ENCODE measurements at places on chromosomes 16 and 17.

- DNase-seq, result no peak
Observed at GRCh38 chr17:67059372-67059771, 15.0 kb downstream of the CACNG1 start.

DNA sequence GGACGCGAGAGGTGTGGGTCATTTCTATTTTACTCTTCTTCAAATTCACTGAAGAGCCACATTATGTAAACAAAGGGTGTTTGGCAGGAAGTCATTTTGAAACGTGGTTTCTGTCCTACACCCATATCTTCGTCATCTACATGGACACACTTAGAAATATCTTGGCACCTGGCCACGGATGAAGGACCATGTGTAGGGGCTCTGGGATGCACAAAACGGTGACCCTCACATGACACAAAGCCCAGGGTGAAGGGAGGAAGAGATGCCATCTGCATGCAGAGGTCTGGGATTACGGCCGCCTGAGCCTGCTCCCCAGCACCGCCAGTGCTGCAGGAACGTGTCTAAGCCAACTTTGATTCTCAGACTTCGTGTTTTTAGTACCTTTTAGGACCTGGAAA is 130.2 kb upstream of the CHMP6 start:
- peak; percentile 23 for DNase-seq

GRCh38 chr16:49494891-49495566 is 121.4 kb downstream of the C16orf78 start:
- no peak for DNase-seq

DNA sequence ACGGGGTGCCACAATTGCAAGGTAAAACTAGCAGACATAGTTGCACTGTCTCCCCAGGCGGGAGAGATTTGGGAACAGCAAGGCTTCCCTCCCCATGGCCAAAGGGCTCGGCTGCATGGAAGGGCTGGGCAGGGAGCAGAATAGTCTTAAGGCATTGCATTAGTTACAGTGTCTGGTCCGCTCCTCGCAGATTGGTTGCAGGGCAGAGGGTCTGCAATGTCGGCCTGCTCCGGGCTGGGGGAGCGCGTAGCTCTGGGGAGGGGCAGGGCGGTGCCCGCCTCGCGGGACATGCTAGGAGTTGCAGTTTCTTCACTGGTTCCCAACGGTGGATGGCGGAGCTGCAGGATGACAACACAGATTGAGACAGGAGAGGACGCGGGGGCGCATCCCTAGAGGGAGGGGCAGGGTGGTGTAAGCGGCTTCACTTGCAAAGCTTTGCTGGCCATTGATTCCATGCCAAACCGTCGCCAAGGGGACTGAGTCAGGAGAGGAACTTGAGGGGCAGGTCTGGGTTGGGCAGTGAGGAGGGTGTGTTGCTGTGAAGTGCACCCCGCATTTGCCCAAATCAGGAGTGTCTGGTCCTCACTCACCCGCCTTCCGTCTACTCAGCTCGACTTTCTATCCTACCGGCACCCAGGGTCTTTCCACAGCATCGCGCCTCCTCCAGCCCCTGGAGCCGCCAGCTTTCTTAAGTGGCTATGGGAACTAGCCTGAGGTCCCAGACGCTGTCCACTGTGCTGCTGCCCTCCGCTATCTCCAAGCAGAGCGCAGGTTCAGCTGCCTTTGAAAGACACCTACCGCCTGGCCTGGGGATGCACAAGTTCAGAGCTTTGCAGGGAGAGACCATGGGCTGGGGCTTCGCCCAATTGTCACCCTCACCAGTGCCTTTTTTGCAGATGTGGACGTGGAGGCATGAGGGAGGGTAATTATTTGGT is 1748.9 kb downstream of the TP53TG3F start:
- DNase-seq, result no peak

- DNase-seq, result peak; percentile 52
Observed at GRCh38 chr17:55601874-55602364, 90.7 kb upstream of the SMIM36 start.

- no peak for DNase-seq
Observed at GRCh38 chr17:2344528-2344927, 7.2 kb downstream of the SGSM2 start.

DNA sequence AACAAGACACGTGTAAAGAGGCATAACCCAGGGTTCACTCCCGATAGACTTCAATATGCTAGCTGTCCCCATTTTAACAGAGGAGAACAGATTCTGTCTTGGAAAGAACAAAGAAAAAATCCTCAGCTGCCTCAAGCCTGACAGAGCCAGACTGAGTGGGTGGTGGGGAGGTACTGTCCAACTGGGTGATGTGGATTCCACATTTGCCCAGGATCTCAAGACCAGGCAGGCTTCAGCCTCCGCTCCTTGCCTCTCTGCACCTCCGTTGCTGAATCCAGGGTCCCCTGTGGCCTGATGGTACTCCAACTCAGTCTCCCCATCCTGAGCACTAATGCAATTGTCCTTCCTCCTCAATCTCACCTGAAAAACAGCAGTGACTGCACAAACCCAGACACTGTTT is 163.8 kb downstream of the GSG1L start:
- no peak for DNase-seq

GRCh38 chr16:17578981-17579874 is 108.5 kb upstream of the XYLT1 start:
- peak; percentile 23 for DNase-seq

DNA sequence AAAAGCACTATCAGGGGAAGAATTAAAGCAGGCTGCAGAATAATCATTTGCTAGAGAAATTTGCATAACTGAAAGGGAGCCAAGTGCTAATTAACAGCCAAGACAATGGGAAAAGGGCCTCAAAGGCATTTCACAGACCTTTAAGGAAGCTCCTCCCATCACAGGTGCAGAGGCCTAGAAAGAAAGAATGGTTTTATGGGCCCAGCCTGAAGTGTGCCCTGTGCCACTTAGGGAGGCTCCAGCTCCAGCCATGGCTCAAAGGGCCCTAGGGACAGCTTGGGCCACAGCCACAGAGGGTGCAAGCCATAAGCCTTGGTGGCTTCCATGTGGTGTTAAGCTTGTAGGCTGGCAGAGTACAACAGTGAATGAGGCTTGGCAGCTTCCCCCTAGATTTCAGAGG is 50.1 kb downstream of the RNF112 start:
- DNase-seq, result no peak

- DNase-seq, result no peak
Observed at GRCh38 chr16:86297866-86298757, 212.2 kb upstream of the FOXF1 start.

- DNase-seq, result no peak
Observed at GRCh38 chr17:78940708-78941107, 15.5 kb upstream of the TIMP2 start.

- DNase-seq, result no peak
Observed at GRCh38 chr16:81633680-81634379, 145.3 kb upstream of the PLCG2 start.

GRCh38 chr17:17898673-17899072 is 61.9 kb upstream of the SREBF1 start:
- DNase-seq, result no peak

GRCh38 chr16:81421536-81421935 is 23.1 kb upstream of the CMIP start:
- no peak for DNase-seq

- DNase-seq, result no peak
Observed at GRCh38 chr17:10182785-10183184, 15.6 kb downstream of the GAS7 start.

- DNase-seq, result no peak
Observed at GRCh38 chr16:72621651-72622050, 426.3 kb downstream of the ZFHX3 start.

GRCh38 chr17:46115699-46116098 is 77.5 kb downstream of the KANSL1 start:
- no peak for DNase-seq

DNA sequence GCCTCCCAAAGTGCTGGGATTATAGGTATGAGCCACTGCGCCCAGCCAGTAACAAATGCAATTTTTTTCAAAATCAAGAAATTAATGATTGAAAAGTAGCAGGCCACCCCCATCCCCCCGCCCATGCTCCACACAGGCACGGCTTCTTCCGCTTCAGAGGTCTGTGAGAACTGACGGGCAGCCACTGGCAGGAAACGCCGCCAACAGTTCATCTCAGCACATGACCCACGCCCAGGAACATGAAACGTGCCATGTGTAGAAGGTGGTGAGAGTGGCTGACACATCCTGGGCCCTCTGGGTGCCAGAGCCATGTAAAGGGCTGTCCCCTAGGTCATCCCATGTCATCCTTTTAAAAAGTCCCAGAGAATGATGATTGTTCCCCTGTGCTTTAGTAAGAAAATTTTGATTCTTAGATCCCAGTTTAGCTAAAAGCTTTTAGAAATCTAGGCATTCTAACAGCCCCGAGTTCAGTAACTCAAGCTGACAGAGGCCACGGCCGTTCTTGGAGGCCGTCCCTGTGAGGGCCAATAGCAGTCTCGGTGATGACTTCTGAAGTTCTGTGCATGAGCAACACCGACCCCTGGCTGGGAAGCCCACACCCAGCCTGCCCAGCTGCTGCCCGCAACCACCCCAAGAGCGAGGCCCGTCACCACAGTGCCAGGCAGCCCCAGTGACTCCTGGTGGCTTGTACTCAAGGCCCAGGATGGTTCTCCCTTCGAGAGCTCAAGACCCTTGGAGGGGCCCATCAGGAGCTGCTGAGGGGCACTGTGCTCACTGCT is 52.1 kb downstream of the KLHDC4 start:
- DNase-seq, result no peak

DNA sequence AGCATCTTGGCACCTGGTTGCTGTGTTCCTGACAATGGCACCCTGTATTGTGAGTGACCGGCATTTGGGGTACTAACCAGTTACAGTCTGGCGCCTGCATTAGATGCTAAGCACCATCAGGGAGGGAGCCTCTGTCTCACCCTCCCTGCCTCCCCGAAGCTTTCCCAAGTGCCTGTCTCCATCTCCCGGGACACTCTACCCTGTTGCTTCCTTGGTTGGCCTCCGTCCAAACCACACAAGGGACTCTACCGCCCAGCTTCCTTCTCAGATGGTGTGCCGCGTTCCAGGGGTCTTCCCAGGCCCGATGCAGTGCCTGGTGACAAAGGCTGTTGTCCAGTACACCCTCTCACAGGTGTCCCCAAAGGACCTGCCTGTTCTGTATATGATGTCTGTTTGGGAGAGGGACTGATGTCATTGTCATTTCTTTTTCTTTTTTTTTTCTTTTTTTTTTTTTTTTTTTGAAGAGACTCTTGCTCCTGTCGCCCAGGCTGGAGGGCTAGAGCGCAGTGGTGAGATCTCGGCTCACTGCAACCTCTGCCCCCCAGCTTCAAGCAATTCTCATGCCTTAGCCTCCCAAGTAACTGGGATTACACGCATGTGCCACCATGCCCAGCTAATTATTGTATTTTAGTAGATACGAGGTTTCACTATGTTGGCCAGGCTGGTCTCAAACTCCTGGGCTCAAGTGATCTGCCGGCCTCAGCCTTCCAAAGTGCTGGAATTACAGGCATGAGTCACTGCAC is 6.7 kb downstream of the SNN start:
- no peak for DNase-seq

GRCh38 chr17:65556014-65556909 is 5.2 kb downstream of the AXIN2 start:
- DNase-seq, result peak; percentile 35

GRCh38 chr17:17304521-17304985 is 1.4 kb downstream of the NT5M start:
- no peak for DNase-seq

- DNase-seq, result no peak
Observed at GRCh38 chr16:66925322-66925840, at the start of gene RRAD. RRAD (minus strand) TSS chr16:66925535; CDS start chr16:66925179, 356 bp downstream.

DNA sequence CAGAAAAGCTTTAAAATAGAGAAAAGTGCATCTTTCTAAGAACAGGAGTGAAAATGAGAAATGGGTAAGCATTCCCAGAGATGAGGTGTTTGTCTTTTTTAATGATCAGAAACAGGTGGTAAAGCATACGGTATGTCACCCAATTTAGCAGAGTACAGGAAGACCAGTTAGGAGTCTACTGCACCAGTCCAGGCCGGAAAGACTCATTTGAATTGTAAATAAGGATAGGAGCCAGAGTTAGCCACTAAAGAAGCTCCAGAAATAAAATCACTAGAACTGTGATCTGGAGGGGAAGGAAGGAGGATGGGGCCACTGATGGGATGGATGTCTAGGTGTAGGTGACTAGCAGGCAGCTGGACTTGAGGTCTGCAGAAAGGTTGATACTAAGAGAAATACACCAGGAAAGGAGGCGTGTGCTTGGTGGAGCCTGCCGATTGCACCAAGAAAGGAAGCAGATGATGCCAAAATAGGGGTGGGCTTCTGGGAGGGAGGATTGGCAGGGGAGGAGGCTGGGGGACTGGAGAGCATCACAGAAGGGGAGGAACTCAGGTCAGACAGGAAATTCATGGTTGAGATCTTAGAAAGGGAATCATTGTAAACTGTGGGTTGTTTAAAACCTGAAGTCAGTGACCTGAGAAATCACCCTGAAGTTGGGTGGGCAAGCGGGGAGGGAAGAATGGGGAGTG is 8.1 kb upstream of the NAT9 start:
- no peak for DNase-seq

DNA sequence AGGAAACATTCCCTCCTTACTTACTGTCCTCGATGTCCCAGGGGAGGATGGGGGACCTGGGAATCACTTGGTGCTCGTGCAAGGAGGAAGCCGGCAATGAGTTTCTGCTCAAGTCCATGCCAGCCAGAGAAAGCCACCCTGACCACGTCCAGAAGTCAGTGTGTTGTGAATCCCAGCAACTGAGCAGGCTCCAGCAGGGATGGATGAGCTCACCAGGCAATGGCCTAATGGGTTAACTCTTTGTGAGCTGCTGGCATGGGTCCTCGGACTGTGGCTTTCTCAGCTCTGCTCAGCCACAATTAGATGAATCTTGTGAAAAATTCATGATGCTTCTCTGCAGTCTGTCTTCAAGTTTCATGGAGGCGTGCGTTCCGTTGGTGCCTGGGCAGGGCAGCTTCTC is at the start of gene PIRT:
Gene PIRT, minus strand, starts transcription at position 167 of the 400 bp plus-strand sequence. CDS start 12,442 bp downstream, outside the sequence.
- DNase-seq, result no peak

DNA sequence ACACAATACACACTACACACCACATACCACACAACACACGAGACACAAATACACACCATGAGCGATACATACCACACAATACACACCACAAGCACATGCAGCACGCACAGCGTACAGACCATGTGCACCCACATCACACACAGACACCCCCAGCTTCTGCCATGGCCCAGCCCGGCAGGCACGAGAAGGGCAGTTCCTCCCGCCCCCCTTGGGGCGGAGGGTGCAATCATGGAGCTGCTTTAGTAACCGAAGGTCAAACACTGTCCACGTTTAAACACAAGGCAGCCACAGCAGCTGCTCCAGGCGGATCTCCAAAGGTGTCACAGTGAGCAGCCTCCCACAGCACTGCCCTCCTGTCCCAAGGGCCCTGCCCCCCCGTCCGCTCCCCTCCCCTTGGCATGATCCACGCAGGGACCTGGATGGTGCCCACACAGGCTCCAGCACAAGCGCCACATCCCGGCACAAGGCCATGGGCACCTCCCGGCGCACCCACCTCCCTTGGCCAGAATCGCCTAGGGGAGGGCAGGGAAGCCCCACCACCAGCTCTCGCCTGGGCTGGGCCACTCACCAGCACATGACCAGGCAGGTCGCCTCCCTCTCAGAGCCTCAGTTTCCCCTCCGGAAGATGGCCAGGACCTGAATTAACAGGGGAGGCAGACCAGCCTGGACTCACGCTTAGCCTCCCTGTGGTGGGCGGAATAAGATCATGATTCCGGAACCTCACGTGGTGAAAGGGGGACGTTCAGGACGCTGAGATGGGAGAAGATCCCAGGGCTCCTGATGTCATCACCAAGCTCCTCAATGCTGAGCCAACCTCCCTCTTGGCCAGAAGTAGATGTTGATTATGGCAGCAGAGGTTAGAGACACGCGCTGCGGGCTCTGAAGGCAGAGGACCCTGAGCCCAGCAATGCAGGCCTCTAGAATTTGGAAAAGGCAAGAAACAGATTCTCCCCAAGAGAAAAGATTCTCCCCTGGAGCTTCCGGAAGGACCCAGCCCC is 32.6 kb upstream of the ZNF469 start:
- no peak for DNase-seq

All from bronchial epithelial cell (primary cell).